D721Med (cell line): ENCODE measurements at places on chromosomes 5 and 9.

DNA sequence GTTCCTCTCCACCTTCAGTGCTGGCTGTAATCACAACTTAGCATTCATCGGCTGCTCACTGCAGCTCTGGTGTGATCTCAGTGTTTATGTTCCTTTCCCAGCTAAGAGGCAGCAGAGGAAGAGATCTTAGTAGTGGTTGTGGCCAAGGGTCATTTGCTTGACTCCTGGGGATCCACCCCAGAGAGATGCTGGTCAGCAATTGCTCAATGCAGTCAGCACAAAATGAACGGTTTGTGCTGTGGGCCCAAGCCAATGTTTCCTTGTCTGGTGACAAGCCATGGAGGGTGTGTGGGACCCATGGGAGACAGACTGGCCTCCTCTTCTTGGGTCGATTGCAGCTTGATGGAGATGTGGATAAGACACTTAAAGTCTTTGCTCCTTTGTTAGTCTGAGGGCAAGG, 16.1 kb upstream of the FRMD3 start:
- no peak for DNase-seq

DNA sequence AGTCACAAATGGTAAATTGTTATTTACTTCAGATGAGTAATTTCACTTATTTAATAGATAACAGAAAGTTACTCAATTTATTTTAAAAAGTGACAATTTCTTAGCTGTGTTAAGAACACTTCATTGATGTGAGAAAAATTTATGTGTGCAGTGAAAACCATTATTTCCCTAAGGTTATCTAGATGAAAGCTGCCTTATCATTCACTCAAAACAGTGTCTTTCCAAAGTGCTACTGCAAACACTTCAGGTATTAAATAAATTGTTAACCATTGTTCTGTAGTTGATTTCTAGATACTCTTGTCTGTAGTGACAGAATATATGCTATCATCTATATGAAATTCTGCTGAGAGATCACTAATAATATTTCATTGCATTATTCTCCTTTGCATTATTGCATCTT, 33.5 kb upstream of the PRDM9 start:
- no peak for DNase-seq

DNA sequence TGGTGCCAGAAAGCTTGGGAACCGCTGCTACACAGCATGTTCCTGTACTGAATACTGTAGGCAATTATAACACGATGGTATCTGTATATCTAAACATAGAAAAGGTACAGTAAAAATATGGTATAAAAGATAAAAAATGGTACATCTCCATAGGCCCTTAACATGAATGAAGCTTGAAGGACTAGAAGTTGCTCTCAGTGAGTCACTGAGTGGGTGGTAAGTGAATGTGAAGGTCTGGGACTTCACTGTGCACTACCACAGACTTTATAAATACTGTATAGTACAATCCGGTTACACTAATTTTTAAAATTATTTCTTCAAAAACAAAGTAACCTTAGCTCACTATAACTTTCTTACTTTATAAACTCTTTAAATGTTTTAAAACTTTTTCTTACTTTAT, 819.9 kb upstream of the GRAMD2B start:
- DNase-seq = no peak

DNA sequence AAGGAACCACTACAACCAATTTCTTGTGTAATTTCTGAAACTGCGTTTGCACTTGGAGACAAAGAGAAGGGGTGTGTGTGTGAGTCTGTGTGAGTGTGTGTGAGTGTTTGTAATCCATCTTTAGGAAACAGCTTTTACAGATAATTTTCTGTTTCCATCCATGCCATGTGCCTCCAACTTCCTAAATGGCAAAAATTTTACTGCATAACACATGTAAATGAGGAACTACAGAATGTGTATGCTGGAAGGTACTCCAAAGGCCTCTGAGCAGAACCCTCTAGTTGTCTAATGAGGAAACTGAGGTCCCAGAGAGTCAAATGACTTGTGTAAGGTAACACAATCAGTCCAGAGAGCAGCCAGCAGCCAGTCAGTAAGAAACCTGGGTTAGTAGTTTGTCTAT, 20.8 kb downstream of the MAMDC2 start:
- no peak for DNase-seq

DNA sequence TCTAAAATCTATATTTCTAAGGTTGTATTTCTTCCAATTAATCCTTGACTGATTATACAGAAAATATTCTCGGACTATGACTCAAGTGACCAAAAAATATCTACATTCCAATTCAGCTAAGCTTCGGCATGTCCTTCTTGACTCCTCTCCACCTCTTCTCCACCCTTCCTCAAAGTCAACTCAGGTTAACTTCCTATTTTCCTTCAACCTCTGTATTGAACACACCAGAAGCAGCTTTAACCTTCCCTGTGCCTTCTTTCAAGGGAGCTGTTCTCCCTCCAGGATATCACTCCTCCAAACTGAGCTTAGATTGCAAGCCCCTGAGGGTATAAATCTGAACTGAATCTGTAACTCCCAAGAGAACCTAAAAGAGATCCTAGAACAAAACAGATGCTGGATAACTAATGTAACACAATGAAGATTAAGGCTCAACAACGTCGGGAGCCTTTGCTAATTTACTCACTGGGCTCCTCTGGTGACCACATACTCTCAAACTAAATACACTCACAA, 1.1 kb downstream of the SLCO4C1 start:
- DNase-seq = no peak

DNA sequence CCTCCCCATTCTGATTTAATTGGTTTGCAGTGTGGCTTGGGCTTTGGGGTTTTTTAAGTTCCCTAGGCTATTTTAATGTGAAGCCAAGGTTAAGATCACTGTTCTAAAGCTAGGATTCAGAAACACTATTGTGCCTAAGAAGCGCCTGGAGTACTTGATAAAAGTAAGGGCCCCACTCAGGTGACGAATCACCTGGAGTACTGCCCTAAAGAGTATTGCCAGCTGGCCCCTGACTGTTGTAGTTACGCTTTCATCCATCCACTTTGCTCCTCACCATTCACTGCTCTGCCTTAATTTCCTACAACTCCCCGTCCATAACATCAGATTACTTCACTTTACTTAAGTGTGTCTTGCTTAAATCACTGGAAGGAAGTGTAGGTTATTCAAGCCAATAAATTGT, 119.3 kb downstream of the CD180 start:
- no peak for DNase-seq

GRCh38 chr5:81226949-81227348, 6.2 kb upstream of the CKMT2 start:
- no peak for DNase-seq
